ENCODE measurements at places on chromosomes 5 and 9. TPM values are rescaled to one million over a fixed set of nuclear protein-coding genes. Genes with fewer than 3 reads are reported as not detected.

GRCh38 chr5:83172655-83173054 is 95.3 kb downstream of the XRCC4 start:
- no peaks in the 10 kb centered on the region for H3K36me3 ChIP-seq
- H3K27me3 ChIP-seq, result no peaks in the 10 kb centered on the region
- no peaks in the 10 kb centered on the region for H3K4me1 ChIP-seq
- H3K4me3 ChIP-seq, result no peak overlapping the region
- no peak overlapping the region for H3K27ac ChIP-seq

GRCh38 chr5:73299665-73300336 is 126.8 kb downstream of the TMEM174 start:
- H3K4me3 ChIP-seq, result no peak overlapping the region
- H3K27me3 ChIP-seq, result no peaks in the 10 kb centered on the region
- no peaks in the 10 kb centered on the region for H3K36me3 ChIP-seq

DNA sequence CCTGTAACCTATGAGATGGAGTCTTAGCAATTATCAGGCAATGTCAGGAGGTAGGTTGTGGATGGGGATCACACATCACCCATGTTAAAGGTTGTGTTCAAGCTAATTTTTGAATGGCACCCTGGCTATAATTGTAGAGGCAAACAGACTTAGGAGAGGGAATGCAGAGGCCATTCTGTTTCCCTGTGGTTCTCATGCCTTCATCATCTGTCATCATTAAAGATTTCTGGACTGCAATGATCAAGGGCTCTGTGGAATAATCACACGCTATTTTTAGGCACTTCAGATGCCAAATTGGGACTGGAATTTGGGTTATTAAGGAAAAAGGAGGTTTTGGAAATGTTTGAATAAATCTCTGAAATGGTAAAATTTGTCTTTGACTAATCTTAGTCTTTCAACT is 1065.4 kb downstream of the TAF11L14 start:
- H3K4me3 ChIP-seq, result no peak overlapping the region
- no peak overlapping the region for H3K27ac ChIP-seq
- peaks cover 25% of the 10 kb centered on the region for H3K4me1 ChIP-seq
- H3K36me3 ChIP-seq, result no peaks in the 10 kb centered on the region
- DNase-seq, result no peak

GRCh38 chr5:1706021-1706420 is 93.6 kb downstream of the MRPL36 start:
- H3K27me3 ChIP-seq, result no peaks in the 10 kb centered on the region
- H3K36me3 ChIP-seq, result no peaks in the 10 kb centered on the region
- no peaks in the 10 kb centered on the region for H3K4me1 ChIP-seq

DNA sequence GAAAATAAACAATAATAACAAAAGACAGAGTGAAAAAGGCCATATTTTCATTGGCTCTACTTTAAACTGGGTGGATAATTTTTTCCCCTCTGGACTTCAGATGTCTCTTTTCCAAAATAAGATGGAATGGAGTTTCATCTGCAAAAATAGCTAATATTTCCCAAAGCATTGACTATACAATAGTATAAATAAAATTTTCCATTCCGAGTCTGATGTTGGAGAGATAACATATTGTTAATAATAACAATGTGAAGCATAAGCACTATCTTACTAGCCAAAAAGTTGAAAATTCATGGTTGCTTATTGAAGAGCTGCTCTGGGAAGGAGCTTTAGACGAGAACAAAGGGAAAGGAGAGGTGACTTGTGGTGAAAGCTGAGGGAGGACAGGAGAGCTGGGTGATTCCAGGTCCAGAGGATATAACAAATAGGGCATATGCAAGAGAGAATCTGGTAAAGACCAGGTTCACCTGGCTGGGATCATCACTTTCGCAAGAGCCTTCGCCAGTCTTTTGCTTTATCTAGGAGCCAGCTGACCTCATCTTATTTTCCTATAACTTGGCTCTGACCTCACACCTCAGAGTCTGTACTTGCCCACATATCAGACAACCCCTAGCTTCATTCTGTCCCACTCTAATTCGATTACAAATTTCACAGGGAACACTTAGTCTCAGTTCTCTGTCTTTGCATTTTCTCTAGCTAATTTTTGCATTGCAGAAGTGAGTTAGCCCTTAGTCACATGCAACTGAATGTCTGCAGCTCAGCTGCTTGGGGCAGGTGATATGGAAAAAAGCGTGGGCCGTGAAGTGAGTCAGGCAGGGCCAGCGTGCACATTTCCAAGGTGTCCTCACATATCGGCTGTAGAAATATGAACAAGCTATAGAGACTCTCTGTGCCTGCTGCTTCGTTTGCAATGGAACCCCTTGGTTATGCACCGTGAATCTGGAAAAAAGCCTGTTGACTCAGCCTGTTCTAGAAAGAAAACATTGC is 7.6 kb upstream of the ZNF474 start:
- DNase-seq, result no peak
- no peak overlapping the region for H3K27ac ChIP-seq
- no peaks in the 10 kb centered on the region for H3K27me3 ChIP-seq

- H3K27me3 ChIP-seq, result no peaks in the 10 kb centered on the region
- no peaks in the 10 kb centered on the region for H3K4me1 ChIP-seq
- H3K27ac ChIP-seq, result no peak overlapping the region
- H3K4me3 ChIP-seq, result no peak overlapping the region
Measured at GRCh38 chr9:5110867-5111681, 74.4 kb downstream of the INSL6 start.

DNA sequence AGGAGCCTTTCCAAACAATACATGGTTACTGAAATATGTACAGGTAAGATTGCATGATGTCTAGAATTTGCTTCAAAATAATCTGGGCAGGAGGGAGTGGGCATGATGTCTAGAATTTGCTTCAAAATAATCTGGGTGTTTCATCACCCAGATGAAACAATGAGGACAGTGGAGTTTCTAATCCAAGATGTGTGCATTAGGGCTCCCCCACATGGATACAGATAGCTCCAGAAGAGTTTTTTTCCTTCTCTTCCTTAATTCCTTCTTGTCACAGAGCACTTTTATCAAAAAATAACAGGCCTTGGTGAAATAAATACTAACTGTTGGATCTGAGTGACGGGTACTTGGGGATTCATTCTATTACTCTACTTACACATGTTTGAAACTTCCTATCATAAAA is 14.9 kb downstream of the ATOX1 start:
- no peak overlapping the region for H3K4me3 ChIP-seq
- no peak for DNase-seq
- peaks cover 36% of the 10 kb centered on the region for H3K36me3 ChIP-seq
- no peak overlapping the region for H3K27ac ChIP-seq

- H3K27ac ChIP-seq, result no peak overlapping the region
- no peaks in the 10 kb centered on the region for H3K27me3 ChIP-seq
- DNase-seq, result no peak
- no peaks in the 10 kb centered on the region for H3K36me3 ChIP-seq
- no peak overlapping the region for H3K4me3 ChIP-seq
- H3K4me1 ChIP-seq, result no peaks in the 10 kb centered on the region
Measured at GRCh38 chr9:113894166-113894565, 18.1 kb downstream of the ZNF618 start.

DNA sequence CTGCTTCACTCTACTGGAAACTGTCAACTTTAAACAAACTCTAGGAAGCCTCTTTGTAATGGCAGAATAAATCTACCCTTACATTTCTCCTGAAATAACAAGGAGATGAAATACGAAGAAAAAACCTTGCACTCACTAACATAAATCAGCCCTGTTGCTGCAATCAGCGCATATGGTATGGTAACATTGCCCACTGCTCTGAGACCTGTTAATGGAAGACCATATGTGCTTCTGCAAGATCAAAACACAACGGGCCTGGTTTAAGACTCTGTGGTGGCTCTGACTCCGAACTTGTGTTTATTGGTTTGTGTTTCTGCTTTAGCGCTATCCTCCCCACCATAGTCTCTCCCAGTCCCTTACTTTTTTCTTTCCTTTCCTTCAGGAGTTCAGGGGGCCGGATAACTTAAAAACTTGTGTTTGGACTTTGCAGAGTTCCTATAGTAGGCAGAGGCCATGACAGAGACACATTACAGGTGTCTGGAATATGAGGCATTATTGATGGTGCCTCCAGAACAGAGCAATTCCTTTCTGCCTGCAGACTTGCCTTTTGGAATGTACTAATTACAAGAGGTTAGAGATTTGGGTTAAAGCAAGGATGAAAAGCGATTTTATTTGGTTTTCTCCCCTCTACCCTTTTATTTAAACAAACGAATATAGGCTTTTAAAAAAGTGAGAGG is 110.8 kb downstream of the PSAT1 start:
- no peaks in the 10 kb centered on the region for H3K27me3 ChIP-seq
- no peak overlapping the region for H3K4me3 ChIP-seq
- H3K36me3 ChIP-seq, result no peaks in the 10 kb centered on the region
- DNase-seq, result no peak
- no peaks in the 10 kb centered on the region for H3K4me1 ChIP-seq

DNA sequence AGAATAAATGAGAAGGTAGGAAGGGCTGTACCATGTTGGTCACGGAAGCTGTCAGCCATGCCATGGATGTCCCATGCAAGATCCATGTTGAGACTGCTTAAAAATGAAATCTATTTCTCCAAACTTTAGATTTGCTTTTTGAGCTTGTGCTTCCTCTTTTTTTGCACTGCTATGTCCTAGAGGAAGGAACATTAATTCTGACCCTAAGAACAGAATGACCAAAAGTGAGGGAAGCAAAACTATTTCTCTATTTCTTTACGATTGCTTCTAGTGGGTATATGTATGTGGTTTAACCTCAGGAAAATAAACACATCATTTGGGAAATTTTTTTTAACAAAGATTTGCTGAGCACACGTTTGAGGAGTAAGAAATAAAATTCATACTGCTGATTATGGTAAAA is 84.6 kb downstream of the USP20 start:
- no peaks in the 10 kb centered on the region for H3K27me3 ChIP-seq
- peaks cover 69% of the 10 kb centered on the region for H3K36me3 ChIP-seq
- no peak for DNase-seq
- peaks cover 14% of the 10 kb centered on the region for H3K4me1 ChIP-seq
- no peak overlapping the region for H3K4me3 ChIP-seq

- DNase-seq, result no peak
- H3K36me3 ChIP-seq, result no peaks in the 10 kb centered on the region
- H3K27ac ChIP-seq, result no peak overlapping the region
- no peak overlapping the region for H3K4me3 ChIP-seq
- H3K4me1 ChIP-seq, result peaks cover 13% of the 10 kb centered on the region
- H3K27me3 ChIP-seq, result no peaks in the 10 kb centered on the region
Measured at GRCh38 chr5:40619421-40619820, 60.3 kb upstream of the PTGER4 start.

- no peak for DNase-seq
- no peak overlapping the region for H3K27ac ChIP-seq
- no peaks in the 10 kb centered on the region for H3K36me3 ChIP-seq
- no peaks in the 10 kb centered on the region for H3K4me1 ChIP-seq
Measured at GRCh38 chr5:150248946-150249345, 40.6 kb downstream of the CAMK2A start.

DNA sequence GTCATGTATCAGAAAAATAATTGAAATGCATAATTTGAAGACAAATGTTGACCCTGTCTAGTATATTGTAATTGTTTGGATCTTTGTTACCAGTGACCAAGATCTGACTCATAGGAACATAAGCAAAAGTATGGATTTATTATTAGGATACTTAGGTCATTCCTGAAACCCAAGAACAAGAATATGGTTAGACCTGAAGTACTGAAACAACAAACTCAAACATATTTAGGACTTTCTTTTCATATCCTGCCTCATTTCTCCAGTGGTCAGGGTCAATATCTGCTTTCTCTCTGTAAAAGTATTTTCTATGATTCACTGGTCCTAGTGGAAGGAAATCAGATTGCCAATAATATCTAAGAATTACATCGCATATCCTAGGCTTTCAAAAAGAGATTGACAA is 1937.1 kb upstream of the WWC1 start:
- H3K27ac ChIP-seq, result no peak overlapping the region
- H3K4me3 ChIP-seq, result no peak overlapping the region
- H3K27me3 ChIP-seq, result no peaks in the 10 kb centered on the region
- no peaks in the 10 kb centered on the region for H3K4me1 ChIP-seq
- no peaks in the 10 kb centered on the region for H3K36me3 ChIP-seq

DNA sequence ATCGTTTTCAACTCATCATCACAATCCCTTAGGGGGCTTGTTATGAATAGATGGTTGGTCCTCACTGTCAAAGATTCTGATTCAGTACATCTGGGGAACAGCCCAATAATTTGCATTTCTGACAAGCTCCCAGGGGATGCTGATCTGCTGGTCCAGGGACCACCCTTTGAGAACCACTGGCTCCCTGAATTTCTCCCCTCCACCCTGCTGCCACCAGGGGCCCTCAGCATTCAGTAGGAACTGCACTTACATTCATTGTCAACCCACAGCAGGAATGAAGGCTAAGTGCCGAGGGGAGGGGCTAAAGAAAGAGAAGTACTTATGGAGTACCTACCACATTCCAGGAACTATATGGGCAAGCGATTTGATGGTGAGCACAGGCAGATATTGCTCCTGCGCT is 85.9 kb downstream of the BOD1 start:
- no peaks in the 10 kb centered on the region for H3K36me3 ChIP-seq
- H3K4me1 ChIP-seq, result no peaks in the 10 kb centered on the region
- H3K27ac ChIP-seq, result no peak overlapping the region
- no peak overlapping the region for H3K4me3 ChIP-seq
- DNase-seq, result no peak
- H3K27me3 ChIP-seq, result no peaks in the 10 kb centered on the region

DNA sequence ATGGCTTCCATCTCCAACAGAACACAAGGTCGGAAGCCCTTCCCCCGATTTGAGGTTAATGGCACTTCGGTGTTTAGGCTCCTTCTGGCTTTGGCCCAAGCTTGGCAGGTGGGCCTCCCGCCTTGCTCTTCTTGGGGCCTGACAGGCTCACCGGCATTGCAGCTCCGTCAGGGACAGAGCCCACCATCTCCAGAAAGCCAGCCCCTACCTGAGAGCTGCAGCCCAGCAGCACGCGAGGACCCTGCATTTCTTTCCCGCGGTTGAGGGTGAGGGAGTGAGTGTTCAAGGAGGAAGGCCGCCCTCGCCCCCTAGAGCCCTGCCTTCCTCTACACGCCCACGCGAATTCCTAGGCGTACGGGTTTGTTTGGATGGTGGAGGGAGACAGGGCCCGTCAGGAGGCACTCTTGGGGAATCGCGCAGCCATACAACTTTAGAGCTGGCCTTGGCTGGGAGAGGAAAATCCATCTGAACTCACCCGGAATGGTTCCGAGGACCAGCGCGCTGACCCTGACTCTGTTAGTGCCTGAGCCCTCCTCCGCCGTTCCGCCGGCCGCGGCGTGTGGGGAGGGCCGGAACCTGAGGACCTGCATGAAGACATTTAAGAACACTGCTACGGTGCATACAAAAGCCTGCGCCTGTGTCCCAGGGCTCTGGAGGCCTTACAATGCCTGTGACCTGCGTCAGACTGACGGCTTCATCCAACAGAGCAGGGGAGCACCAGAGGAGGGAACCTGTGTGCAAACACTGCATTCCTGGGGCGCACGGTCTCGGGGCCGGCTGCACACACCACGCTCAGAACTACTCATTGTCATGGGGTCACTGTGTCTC is 73.8 kb downstream of the MRPL36 start:
- H3K4me1 ChIP-seq, result no peaks in the 10 kb centered on the region
- no peak overlapping the region for H3K4me3 ChIP-seq
- no peaks in the 10 kb centered on the region for H3K27me3 ChIP-seq
- H3K36me3 ChIP-seq, result no peaks in the 10 kb centered on the region
- DNase-seq, result no peak

NHP2 gene
- total RNA-seq, result 66.0 TPM

ARSI gene
- 0.10 TPM for total RNA-seq

SCAI gene
- total RNA-seq, result 19.8 TPM

ZNG1F gene
- total RNA-seq, result 16.7 TPM

ARL10 gene
- 27.9 TPM for total RNA-seq

ARHGEF37 gene
- 1.1 TPM for total RNA-seq

IFNA13 gene
- not detected for total RNA-seq

RNF180 gene
- total RNA-seq, result not detected

EIF4E1B gene
- total RNA-seq, result not detected

MRPL50 gene
- total RNA-seq, result 16.6 TPM

RNF183 gene
- total RNA-seq, result 0.39 TPM
